Activated gamma-delta T cell treated with Interleukin-2 at 50 U/mL for 16 hours (primary cell): ENCODE measurements at places on chromosomes 13 and 19.

DNA sequence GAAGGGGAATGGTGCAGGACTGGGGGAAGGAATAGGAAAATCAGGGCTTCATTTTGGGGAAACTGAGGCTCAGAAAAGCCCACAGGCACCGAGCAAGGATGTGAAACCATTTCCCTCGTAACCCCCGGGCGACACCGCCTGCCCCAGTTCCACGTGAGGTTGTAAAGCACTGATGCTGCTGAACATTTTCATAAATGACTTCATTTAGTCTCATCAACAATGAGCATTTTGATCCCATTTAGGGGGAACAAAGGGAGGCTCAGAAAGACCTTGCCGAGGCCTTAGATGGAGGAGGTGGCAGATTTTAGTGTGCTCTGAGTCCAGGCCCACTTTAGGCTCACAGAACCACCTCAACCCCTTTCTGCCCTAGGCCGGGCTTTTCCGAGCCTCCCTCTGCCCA, 20.5 kb upstream of the FBXO27 start:
- DNase-seq, result no peak

- DNase-seq, result no peak
Measured at GRCh38 chr13:22703601-22704209, 477.1 kb upstream of the SGCG start.

GRCh38 chr13:55432814-55433213, 1707.9 kb upstream of the PRR20A start:
- no peak for DNase-seq

- DNase-seq, result no peak
Measured at GRCh38 chr19:57075801-57076492, 43.8 kb upstream of the USP29 start.

- DNase-seq, result no peak
Measured at GRCh38 chr19:36093146-36093662, 17.7 kb upstream of the OVOL3 start.
